ENCODE measurements at places on chromosomes 16 and 17.

DNA sequence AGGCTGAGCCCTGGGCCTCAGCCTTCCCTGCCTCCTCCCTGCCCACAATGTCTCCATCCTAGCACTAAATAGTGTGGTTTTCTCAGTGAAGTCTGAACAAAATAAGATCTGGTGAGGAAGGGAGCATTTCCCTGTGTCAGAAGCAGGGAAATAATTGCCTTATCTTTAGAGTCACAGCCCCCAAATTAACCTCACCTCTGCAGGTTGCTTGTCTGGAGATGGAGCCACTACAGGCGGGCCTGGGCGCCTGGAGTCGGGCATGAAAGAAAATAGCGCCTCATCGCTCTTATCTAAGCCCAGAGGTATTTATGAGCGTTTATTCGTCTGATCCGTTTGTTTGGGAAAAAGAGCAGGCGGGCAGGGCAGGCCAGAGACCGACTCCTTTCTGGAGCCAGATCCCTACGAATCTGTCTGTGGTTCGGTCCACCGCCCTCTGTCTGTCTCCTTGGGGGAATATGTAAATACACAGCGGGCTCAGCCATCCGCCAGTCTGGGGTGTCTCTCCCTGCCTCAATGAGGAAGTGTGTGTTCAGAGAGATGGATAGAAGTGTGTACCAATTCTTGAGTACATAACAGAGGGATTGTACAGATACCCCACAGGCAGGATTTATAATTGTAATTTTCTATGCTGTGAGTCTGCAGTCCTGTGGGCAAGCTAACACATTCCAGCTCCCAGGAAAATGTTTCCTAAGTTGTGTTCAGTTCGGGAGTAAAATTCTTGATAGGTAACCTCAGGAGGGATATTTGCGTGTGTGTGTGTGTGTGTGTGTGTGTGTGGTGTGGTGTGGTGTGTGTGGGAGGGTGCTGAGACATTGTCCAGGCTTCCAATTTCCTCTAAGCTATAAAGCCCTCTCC, 4.3 kb downstream of the HOXB6 start:
- no peak for DNase-seq

DNA sequence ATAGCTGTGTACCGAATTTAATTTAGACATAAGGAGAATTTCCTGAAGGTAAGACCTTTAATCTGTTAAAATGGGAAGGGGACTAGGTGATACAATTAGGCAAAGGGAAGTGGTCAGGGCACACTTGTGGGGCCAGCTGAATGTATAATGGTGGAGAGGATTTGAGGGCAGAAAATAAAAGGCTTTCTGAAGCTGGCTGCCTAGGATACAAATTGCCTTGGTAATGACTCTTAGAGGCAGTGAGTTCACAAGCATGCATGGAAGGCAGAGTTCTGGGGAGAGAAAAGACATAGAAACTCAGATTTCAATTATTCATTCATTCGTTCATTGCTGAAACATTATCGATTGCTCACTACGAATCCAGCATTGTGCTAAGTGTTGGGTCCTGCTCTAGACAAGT, 12.4 kb upstream of the NFAT5 start:
- no peak for DNase-seq

GRCh38 chr16:4868535-4868934, 21.3 kb downstream of the UBN1 start:
- no peak for DNase-seq

DNA sequence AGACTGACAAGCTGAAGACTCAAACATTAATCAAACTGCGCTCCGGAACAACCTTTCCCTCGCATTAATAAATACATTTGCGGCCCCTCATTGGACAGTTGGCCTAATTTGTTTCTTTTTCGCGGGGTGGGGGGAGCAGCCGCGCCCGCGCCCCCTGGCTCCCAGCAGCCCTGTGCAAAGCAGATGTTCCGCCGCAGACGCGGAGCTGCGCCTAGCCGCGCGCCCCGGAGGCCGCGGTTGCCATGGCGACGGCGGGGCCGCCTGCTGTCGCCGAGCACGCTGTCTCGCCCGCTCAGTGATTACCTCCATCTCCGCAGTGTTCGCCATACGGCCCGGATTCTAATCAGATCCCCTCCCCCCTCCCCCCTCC, 25.5 kb downstream of the COPZ2 start:
- DNase-seq, result peak; percentile 26

DNA sequence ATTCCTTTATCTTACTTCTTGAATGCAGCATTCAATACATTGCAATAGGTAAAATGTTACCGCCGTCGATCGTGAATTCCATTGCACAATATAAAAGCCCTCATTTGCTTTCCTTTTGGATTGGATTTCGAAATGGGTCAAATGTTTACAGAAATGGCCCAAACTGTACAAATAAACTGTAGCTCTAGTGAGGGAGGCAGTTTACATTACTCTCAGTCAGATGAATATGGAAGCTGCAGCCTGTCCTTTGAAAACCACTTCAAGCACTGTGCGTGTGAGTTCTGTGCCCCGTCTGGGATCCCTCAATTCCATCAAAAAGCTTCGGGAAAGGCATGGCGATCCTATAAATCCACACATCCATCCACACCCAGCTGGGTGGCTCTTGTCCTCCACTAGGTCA, 258.6 kb upstream of the FOXF1 start:
- DNase-seq, result no peak

- no peak for DNase-seq
These were observed 415 bp downstream of the XYLT1 start for GRCh38 chr16:17470182-17470907.

GRCh38 chr17:41329279-41329948, 13.9 kb upstream of the KRTAP17-1 start:
- no peak for DNase-seq

DNA sequence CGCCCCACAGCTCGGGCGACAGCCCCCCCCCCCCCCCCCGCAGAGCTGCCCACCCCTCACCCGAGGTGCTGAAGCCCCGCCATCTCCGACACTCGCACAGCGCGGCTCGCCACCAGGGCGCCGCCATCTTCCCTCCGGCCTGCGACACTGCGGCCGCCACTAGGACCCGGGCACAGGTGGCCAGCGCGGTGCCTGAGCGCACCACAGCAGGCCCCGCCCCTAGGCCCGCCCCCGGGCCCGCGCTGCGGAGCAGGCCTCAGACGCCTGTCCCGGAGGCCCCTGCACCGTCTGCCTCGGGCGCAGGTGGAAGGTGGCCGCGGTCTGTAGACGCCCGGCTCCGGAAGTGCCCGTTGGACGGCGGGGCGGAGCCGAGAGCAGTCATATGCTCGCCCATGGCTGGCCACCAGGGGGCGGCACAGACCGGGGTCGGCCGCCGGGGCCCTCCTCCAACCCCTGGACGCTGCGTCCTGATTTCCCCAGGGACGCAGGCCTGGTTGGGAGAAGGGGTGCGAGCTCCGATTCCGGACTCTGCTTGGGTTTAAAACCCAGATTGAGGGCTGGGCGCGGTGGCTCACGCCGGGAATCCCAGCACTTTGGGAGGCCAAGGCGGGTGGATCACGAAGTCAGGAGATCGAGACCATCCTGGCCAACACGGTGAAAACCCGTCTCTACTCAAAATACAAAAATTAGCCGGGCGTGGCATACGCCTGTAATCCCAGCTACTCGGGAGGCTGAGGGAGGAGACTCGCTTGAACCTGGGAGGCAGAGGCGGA, at the start of gene MRPL38:
Gene MRPL38, minus strand, starts transcription at position 136 of the 773 bp plus-strand sequence. Its CDS starts 9 bp downstream, at position 127.
- peak; percentile 91 for DNase-seq

DNA sequence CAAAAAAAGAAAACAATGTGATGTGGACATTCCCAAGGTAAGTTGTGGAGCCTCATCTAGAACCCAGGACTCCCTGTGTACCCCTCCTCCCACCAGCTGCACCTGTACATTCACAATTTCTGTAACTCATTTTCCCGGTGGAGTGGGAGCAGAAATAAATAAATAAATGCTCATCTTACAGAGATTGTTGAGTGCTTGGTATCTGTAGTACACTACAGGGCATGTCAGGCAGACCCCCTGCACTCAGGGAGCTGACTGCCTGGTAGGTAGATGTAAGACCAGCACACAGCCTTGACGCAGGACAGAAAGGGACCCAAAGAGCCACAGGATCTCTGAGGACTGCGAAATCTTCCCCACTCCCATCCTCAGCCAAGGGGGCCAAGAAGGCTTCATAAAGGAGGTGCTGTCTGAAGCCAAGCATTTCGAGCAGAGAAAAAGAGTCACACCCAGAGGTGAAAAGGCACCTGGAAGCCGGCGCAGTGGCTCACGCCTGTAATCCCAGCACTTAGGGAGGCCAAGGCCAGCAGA, 6.5 kb downstream of the EIF1 start:
- DNase-seq, result no peak

DNA sequence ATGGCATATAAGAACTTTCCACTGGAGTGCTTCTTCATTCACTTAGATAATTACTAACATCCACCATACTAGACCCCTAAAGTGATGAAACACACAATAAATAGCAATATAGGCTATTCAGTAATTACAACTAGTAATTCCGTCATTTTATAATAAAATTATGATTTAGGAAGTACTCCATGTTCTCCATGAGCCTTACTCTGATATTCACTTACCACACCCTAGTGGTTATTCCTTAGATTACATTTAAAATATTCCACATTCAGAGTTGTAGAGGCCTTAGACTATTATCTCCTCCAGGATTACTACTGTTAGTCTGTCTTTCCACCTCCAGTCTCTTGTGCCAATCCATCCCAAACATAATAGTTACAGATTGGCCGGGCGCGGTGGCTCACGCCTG, 62.4 kb downstream of the STH start:
- DNase-seq, result no peak

- DNase-seq, result no peak
These were observed 164.6 kb upstream of the C17orf78 start for GRCh38 chr17:37211136-37211535.

DNA sequence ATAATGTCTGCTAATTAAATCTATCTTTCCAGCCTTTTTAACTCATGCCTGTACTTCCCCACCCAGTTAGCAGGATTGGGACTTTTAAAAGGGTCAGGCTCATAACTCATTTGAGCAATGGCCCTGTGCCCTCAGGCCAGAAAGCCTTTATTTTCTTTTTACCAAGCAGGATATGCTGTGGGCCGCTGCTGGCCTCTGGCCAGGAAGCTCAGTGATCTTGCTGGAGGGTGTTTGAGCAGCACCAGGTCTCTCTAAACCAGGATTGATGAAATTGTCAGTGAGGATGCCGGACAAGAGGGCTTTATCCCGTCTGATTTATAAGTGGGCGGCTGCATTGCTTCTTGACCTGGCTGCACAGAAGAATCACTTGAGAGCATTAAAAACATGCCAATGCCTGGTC, 187.8 kb downstream of the RAB11FIP4 start:
- DNase-seq, result no peak

DNA sequence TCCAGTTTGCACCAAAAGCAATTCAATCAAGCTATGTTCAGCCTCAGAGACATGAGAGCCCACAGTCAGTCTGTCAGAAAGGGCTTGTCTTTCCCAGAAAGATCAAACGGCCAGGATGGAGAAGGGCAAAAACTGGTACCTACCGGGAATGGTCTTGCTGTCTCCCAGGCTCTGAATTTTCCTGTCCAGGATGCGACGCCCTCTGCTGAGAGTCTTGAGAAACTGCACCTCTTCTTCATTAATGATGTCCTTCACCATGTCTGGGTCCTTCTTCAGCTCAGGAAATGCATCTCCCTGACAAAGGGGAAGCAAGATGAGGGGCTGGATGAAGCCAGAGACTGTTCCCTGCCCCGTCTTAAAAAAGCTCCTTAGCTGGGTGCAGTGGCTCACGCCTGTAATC, 15.8 kb upstream of the EXOSC6 start:
- DNase-seq, result no peak

DNA sequence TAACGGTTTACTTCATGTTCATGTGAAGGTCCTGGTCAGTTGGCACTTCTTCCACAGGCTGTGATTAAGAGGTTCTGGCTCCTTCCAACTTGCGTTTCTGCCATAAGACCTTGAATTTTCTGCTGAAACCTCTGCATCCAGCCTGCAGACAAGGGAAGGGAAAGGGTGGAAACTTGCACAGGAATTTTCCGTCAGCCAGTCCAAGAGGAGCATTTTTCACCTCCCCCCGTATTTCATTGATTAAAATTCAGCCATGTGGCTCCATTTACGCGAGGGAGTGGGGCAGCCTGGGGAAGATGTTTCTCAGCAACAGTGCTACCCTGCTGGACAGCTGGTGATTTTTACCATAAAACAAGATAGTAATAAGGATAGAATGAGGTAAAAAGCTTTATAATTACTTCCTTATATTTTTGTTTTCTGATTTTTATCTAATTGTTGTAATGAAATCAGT, 101.5 kb upstream of the SMIM36 start:
- DNase-seq, result no peak

DNA sequence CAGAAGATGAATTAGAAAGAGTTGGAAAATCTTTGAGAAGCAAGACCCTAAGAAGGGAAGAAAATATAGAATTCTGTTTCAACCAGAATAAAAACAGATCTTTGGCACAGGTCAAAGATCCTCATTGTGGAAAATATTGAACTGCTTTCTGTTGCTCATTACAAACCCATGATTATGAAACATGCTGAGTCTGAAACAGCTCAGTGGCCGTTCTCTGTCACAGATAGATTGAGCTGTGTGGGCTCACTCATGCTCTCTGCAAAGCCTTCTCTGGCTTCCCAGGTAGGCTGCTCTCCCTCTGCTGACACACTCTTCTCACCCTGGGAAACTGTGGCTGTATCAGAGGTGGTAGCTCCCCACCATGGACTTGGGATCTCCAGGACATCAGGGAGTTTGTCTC, 3.4 kb upstream of the KRT38 start:
- no peak for DNase-seq

DNA sequence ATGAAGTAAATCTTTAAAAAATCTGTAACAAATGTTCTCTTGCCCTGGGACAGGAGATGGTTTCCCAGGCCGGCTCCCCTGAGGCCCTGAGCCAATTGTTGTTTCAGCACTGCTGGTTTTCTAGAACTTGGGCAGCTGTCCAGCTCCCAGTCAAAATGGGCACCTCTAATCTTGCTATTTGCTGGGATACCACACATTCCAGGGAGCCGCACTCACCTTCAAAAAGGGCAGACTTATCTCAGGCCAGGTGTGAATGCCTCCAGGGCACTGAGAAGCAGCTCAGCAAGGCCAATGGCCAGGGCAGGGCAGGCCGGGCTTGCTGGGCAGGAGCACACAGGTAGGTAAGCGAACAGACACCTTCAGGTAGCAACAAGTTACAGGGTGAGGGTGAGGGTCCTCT, 24.4 kb downstream of the TRIM16 start:
- DNase-seq, result no peak

DNA sequence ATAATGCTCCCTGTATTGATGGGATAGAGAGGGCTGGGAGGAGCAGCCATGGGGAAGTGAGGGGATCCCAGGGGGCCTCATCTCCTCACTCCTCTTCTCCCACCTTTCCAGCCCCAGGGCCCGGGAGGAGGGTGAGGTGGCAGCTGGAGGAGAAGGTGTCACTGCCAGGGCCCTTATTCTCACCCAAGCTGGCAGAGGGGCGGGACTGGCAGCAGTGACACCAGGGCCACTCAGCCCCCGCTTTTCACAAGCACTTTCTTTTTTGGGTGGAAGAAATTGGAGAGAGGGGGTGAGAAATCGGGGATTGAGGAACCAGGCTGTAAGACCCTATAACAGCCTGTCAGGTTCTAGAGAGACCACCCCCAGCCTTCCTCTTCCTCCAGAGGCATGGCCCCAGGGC, 2.4 kb upstream of the TBX21 start:
- no peak for DNase-seq

DNA sequence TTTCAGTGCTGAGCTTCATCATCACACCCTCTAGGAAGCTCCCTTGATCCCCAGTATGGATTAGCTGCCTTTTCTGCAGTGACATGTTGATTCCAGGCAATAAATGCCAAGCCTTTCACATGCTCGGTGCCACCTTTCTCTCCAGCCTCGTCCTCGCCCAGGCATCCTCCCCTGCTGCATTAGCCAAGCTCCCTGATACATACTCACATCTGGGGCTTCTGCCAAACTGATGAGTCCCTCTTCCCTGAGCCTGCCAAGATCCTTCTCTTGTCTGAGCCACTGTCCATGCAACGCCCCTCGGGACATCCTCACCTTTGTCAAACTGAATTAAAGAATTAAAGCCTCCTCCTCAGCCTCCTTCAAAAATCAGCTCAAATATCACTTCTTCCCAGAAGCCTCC, 538.5 kb upstream of the CDH11 start:
- no peak for DNase-seq

Data from left ventricle myocardium inferior (tissue), 1 donor.